ENCODE measurements at places on chromosomes 3 and 15. TPM values are rescaled to one million over a fixed set of nuclear protein-coding genes. Genes with fewer than 3 reads are reported as not detected.

MYRIP gene
- 11.0 TPM for total RNA-seq

WDR49 gene
- total RNA-seq, result 1.7 TPM

USP50 gene
- total RNA-seq, result 0.81 TPM

TXNRD3 gene
- 7.6 TPM for total RNA-seq

FEZF2 gene
- not detected for total RNA-seq

DNA sequence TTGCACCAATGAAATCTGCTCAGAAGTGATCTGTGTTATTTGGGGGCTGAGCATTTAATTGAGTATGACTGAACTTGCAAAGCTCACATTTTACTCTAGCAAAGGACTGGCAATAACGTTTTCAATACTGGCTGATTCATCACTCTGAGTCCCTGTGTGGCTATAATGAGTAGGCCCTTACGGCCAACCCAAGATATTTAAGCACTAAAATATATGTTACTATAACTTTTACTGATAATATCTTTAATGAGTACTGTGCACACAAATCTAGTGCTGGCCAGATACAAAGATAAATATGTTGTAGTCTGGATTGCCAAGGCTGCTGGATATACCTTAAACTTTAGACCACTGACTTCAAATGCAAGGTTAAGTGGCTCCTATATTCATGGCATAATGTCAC, 436.4 kb upstream of the KCNMB2 start:
- no peaks in the 10 kb centered on the region for H3K27me3 ChIP-seq
- no peak overlapping the region for H3K27ac ChIP-seq
- H3K4me3 ChIP-seq, result no peak overlapping the region
- no peaks in the 10 kb centered on the region for H3K36me3 ChIP-seq
- no peak for DNase-seq

DNA sequence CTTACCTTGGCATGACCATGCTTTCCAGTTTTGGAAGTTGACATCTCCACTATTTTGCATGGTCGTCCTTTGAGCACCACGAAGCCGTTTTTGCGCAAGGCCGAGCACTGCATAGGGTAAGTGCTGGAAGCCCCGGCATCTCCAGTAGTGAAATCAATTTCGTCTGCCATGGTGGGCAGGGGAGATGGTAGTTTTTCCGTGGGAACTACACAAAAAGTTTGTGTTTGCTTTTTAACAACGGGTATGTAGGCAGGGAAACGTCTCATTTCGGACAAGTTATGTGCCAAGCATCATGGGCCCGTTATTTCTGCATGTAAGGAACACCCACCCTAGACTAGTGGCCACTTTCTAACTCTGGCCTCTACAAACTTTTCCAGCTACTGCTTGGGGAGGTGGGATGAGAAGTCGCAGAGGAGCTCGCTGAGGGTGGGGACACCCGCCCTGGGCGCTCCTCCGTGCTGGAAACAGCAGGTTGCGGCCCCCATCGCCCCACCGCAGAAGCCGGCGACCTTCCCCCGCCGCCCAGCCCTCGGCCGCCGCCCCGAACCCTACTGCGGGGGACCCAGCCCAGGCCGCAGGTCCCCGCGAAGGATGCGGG, 701 bp downstream of the EIF5A2 start:
- no peak overlapping the region for H3K27ac ChIP-seq
- no peaks in the 10 kb centered on the region for H3K4me1 ChIP-seq
- peak overlapping the region; percentile 23 for H3K4me3 ChIP-seq
- no peaks in the 10 kb centered on the region for H3K27me3 ChIP-seq

GRCh38 chr3:152174876-152175527, 93.7 kb upstream of the MBNL1 start:
- DNase-seq, result no peak
- no peaks in the 10 kb centered on the region for H3K27me3 ChIP-seq
- H3K4me3 ChIP-seq, result no peak overlapping the region
- no peaks in the 10 kb centered on the region for H3K36me3 ChIP-seq

DNA sequence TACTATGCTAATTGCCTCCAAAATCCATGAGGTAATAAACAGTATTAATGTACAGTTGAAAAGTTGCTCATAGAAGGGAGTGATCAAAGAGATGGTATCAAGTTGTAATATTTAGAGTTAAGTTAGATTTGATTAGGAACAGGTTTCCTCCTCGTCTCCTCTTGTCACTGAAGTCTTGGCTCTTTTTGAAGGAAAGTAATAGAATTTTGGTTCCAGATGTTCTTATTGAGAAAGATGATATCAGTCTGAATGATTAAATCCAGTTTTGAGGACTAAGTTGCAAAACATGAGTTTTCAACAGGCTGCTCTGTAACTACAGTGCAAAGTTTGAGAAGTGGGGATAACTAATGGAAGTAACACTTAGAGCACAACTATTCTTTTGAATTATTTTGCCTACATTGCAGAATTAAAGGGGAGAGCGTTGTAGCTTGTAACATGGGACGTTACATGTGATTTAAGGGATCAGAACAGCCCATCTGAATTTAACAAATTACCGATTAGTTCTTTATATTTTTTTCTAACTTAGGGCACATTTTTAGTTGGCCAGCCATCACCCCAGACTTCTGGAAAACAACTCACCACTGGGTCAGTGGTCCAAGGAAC, 48.3 kb downstream of the MAP6D1 start:
- no peaks in the 10 kb centered on the region for H3K4me1 ChIP-seq
- H3K36me3 ChIP-seq, result peaks cover 2% of the 10 kb centered on the region
- DNase-seq, result no peak
- no peaks in the 10 kb centered on the region for H3K27me3 ChIP-seq
- H3K27ac ChIP-seq, result no peak overlapping the region

DNA sequence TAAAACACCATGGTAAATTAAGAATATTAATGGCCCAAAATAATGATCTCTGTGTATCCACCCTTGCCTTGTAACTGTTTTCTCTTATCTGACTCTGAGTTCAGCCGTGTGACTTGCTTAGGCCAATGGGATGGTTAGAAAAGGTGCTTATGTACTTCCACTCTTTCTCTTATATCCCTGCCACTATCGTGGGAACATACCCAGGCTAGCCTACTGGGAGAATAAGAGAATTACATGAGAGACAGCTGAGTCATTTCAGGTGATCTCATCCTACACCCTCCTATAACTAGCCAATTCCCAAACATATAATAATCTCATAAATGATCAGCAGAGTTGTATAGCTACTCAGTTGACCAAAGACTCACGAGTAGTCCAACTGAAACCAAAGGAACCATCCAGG, 98.3 kb upstream of the ABI3BP start:
- no peaks in the 10 kb centered on the region for H3K27me3 ChIP-seq
- H3K27ac ChIP-seq, result no peak overlapping the region
- no peak for DNase-seq
- no peak overlapping the region for H3K4me3 ChIP-seq
- H3K36me3 ChIP-seq, result no peaks in the 10 kb centered on the region
- H3K4me1 ChIP-seq, result no peaks in the 10 kb centered on the region

- no peak overlapping the region for H3K27ac ChIP-seq
- H3K36me3 ChIP-seq, result peaks cover 11% of the 10 kb centered on the region
- no peak for DNase-seq
- H3K4me3 ChIP-seq, result no peak overlapping the region
These were observed 38.9 kb downstream of the ABHD2 start for GRCh38 chr15:89127054-89127702.

DNA sequence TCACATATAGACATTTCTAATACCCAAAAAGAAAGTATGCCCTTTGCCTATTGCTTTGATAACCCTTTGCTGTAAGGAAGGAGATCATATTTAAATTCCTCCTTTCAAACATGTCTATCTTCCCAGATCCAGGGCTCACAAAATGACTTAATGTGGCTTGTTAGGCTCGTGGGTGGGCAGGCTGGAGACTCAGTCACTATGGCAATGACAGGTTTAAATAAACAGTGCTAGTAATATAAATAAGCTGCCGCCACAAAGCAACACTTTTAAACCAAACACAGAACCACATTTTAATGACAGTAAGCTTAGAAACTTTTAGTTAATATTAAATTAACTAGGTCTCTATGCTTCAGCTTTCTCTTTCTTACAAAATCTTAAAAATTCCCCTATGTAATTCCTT, 616.0 kb upstream of the NAALADL2 start:
- H3K27me3 ChIP-seq, result no peaks in the 10 kb centered on the region
- DNase-seq, result no peak
- H3K27ac ChIP-seq, result no peak overlapping the region
- H3K36me3 ChIP-seq, result no peaks in the 10 kb centered on the region
- H3K4me1 ChIP-seq, result peaks cover 3% of the 10 kb centered on the region
- no peak overlapping the region for H3K4me3 ChIP-seq

Measured in aorta (tissue), 5 donors.